Activated CD8-positive, alpha-beta memory T cell treated with anti-CD3 and anti-CD28 coated beads for 4 hours (primary cell): ENCODE measurements at places on chromosomes 12 and 14.

DNA sequence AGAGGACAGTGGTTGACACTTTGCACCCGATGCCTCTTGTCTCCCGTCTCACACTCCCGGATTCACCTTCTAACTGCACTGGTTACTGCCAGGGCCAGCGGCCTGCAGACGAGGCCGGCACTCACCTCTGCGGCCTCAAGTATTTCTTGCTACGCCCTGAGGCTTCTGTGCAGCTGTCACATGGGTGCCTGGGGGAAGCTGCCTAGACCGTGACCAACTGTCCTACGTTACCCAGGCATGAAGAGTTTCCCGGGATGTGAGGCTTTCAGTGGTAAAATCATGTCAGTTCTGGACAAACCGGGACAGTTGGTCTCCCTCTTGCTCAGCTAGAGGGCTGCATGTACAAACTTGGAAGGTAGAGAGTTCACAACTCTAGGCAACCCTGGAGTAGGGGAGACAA is 274.5 kb downstream of the GLT1D1 start:
- no peak for DNase-seq

- no peak for DNase-seq
These were observed 268.4 kb downstream of the BCL11B start for GRCh38 chr14:99003646-99004045.

- DNase-seq, result no peak
These were observed 56.7 kb upstream of the NR2C1 start for GRCh38 chr12:95130096-95130495.

GRCh38 chr12:102564026-102564425 is 83.7 kb upstream of the IGF1 start:
- no peak for DNase-seq

GRCh38 chr12:27199638-27200300 is 44.3 kb upstream of the STK38L start:
- DNase-seq, result no peak

DNA sequence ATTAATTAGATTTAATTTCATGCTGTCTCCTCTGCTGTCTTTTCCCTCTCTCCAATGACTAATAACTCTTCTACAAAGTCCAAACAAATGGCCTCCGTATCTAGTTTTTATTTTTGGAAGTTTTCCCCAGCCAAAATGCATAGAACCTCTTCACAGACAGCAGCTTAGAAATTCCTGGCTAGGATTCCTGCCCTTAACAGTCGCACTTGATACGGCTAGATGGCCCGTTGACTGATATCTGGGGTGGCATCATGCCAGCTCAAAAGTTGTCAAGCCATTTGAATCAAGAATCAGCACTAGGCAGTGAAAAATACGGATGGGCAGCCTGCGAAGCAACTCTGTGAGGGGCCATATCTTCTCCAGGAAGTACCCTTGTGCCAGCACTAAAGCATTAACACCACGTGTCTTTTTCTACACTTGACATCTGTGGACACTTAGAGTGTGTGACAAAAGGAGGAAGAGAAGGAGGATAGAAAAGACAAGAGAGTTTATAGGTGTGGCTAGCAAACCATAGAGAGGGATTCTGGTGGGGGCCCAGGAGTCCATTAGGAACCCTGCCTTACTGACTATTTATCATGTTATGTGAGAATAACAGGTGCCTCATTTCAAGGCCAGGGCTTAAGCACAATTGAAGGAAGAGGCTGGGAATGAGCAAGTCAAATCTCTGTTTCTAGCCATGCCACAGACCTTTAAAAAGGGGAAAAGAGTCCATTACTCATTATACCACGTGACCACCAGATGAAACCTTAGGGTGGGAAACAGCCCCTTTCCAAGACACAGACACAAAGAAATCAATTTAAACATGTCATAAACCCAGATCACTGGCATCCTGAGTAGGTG is 39.2 kb upstream of the KRR1 start:
- no peak for DNase-seq

DNA sequence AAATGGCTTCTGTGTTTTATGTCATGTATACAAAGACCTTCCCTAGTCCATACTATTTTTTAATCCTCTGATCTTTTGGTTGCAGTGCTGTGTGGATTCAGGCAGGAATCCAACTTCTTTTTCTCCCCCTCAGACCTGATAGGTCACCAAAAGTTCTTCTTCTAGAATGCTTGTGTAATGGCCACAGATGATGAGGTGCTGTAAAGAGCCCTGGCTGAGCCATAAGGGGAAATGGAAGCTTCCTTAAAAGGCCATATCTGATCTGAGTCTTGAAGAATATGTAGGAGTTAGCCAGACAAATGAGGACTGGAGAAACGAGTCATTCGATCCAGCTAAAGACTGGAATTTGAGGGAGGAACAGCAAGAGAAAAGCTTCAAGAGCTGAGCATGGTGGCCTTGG is 353.9 kb downstream of the PCNX1 start:
- no peak for DNase-seq

- DNase-seq, result no peak
These were observed 134.3 kb downstream of the TTC7B start for GRCh38 chr14:90681929-90682328.

DNA sequence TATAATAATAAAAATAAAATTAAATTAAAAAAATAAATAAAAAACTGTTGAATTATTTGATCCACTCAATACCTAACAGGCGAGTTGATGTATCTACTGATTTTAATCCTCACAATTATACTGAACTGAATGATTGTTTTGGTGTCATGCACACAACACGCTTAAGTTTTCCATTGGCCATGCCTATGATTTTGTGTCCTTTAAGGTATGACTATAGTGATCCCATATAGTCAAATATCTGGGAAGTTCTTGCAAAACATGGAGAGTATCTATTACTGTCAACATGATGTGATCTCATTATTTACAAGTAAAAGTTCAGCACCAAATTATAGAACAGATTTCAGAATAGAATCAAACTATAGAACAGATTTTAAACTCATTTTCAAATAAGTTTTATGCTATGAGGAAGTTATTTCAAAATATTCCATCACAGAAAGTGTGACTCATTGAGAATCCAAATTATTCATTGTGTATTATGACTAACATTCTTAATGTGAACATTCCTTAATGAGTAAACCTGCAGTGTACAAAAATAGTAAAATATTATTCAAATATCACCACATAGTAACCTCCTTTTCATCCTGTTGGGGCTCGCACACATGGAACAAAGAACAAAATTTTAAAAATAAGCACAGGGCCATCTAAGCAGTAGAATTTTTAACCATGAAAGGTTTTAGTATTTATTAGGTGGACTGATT is 190.4 kb downstream of the SLC25A21 start:
- DNase-seq, result no peak

DNA sequence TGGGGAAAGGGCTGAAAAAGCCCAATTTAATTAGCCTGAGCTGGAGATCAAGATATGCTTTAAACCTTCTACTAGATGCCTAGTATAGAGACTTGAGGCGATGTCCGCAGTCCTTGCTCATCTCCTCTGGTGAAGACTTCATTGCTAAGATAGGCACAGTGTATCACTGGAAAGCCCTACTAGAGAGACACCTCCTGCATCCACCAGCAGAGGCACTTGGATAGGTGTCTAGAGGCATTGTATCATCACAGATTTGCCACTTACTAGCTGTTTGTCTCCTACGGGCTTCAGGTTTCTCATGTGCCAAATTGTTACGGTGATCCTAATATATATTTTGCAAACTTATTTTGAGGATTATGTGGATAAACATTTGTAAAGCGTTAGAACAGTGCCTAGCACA is 1048.5 kb downstream of the GALC start:
- DNase-seq, result no peak

- no peak for DNase-seq
These were observed 287.5 kb downstream of the GALC start for GRCh38 chr14:87705439-87705896.

GRCh38 chr12:110948041-110948440 is 27.7 kb upstream of the MYL2 start:
- DNase-seq, result no peak

GRCh38 chr14:44780989-44781388 is 180.8 kb downstream of the KLHL28 start:
- no peak for DNase-seq

GRCh38 chr12:19139615-19140194 is 10.2 kb downstream of the PLEKHA5 start:
- no peak for DNase-seq

DNA sequence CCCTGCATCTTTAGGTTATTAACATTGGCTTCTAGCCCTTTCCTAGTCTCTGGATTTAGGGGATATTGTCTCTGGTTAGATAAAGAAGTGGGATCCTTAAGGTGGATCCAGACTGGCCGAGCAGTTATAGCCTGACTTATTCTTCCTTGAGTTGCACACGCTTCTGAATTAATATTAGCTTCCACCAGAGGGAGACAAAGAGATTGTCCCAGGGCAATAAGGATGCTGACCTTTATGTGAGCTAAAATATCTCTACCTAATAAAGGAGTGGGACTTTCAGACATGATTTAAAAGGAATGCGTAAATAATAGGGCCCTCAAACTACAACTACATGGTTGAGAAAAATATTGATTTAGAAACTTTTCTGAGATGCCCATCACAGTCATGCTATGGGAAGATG is 139.7 kb downstream of the SLCO1B3 start:
- no peak for DNase-seq

DNA sequence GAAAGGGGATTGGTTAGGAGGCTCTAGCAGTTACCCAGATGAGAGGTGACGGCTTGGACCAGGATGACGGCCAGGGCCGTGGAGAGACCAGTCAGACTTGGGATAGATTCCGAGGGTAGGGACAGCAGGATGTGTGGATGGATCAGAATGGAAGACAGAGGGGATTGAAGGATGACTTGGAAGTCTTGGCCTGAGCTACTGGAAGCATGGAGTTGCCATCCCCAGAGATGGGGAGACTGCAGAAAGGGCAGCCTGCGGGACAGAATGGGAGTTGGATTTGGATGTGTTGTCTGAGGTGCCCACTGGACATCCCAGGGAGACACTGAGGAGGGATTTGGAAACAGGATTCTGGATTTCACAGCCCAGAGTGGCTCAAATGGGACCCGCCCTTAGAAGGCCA is 102.3 kb downstream of the CALM1 start:
- no peak for DNase-seq

DNA sequence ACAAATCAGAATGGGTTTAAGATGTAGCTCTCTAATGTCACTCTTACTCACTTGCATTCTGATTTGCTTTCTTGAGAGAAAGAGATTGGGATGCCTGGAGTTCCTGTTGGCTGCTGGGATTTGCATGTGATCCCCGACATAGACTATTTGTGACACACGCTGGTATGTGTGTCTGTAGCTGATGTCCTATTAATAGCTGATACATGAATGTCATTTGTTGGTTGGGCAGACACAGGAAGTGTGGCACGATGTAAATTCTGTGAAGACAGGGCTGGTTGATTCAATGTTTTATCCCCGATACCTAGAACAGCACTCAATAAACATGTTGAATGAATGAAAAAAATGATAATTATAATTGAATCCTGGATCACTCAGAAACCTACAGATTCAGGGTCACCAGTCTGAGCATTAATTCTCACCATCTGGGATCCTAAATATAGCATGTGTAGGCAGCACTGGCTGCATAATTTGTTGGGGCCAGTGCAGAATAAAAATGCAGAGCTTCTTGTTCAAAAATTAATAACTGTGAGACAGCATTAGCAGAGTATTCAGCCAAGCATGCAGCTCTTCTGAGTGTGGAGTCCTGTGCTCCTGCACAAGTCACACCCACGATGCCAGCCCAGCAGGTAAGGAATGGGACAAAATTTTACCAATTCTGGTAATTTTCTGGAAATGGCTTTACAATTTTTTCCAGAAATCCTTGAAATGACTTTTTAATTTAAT is 35.5 kb upstream of the SOCS2 start:
- DNase-seq, result no peak

GRCh38 chr14:95320078-95320895 is 579 bp upstream of the CLMN start:
- no peak for DNase-seq

- DNase-seq, result no peak
These were observed 11.5 kb upstream of the PRKAG1 start for GRCh38 chr12:49030119-49030518.
